Activated CD8-positive, alpha-beta memory T cell treated with anti-CD3 and anti-CD28 coated beads for 4 hours (primary cell): ENCODE measurements at places on chromosomes 4 and X.

DNA sequence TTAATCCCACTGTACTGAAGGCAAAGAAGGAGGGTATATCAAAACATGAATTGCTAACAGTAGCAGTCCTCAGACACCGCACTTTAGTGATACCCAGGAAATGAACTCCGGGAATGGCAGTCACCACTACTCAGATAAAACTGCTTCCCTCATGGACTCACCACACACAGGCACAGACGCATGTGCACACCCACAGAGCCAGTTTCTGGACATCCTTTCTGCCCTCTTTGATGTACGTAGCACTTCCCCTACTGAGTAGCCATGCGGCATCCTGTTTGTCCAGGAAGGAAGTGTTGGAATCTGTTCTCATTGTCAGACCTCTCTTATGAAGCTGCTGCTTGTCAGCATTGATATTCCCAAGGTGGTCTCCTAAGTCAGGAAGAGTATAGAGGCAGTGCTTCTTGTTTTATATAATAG is 95.7 kb downstream of the DCLK2 start:
- DNase-seq: no peak

DNA sequence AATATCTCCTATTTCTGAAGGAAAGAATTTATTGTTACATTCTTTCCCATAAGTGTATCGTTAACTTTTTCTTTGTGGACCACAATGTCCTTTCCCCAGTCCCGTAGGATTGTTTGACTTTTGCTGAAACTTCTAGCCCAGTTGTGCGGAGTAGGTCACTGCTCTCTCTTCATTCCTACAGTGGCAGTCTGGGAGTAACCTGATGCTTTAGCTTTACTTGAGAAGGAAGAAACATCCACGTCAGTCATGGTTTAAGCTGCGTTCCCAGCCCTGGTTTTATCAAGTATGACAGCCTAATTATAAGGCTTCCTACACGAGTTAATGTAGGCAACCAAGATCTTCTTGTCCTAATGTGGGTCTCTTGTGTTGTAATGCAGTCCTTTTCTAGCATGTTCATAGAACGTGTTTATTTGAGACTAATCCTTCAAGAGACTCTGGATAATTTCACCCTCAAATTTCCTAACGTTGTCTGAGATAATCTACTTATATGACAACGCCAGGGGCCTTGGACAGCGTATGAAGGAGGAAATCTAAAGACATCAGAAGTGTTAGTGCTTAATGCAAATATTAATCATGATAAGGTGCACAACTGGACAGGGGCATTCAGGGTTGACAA is 40.8 kb upstream of the GRPR start:
- no peak for DNase-seq

DNA sequence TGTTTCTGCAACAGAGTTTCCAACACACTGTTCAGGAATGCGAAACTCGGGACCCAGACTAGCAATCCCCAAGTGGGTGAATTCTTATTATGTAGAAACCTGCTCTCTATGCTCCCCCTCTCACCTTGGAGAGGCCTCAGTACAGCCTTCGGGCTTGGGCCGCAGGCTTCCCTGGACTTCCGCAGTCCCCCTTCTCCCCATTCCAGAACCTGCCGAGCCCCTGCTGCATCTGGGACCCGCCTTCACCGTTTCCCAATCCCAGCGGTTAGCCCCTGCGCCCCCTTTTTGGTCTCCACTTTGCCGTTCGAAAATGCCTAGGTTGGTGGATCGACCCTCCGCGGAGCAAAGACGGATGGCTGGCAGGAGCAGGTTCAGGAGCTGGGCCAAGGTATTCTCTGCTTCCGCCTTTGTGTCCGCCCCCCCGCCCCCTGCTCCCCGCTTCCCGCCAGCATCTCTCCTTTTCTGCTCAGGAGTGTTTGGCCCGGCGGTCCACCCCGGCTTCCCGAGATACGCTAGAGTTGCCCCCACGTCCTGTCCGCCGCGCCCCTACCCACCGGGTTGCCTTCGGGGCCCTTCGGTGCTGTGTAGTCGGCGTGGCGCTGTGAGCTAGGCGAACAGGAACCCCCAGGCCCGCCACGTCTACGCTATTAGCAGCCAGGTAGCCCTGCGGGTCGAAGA is 11.5 kb downstream of the HAND2 start:
- DNase-seq: no peak

DNA sequence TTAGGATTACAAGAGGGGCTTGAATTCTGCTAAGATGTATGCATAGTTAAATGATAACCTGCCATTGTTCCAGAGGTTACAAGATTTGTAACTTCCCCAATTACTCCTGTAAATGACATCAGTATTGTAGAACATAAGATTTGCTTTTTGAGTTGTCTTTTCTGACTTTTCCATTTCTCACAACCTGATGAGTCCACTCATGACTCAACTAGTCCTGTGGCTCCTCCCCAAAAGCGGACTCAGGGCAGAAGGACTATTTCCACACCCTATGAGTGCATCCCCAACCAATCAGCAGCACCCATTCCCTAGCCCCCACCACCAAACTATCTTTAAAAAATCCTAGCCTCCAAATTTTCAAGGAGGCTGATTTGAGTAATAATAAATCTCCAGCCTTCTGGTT is 54.7 kb downstream of the HOPX start:
- DNase-seq: no peak
